Activated T-helper 1 cell treated with anti-CD3 and anti-CD28 coated beads, Interleukin-12 subunit alpha, Interleukin-12 subunit beta, Interleukin-2, Interleukin-4 antibody, amounts not matched to agents 30 ng/mL and 10 ng/mL and 1 ng/mL, durations not matched to agents 14 hours and 24 hours and 36 hours (primary cell): ENCODE measurements at places on chromosomes 13 and 19. TPM values are rescaled to one million over a fixed set of nuclear protein-coding genes. Genes with fewer than 3 reads are reported as not detected.

GRCh38 chr19:51653162-51653561 lies 6.5 kb upstream of the SIGLEC14 start:
- DNase-seq, result no peak

AMH gene
- 2.2 and 4.5 TPM in 2 replicates for total RNA-seq

TFPT gene
- 31.1 and 33.4 TPM in 2 replicates for total RNA-seq

GRCh38 chr13:71775966-71776365 lies 91.0 kb downstream of the DACH1 start:
- no peak for DNase-seq

ADGRE3 gene
- not detected in 2 replicates for total RNA-seq

CGB3 gene
- not detected in 2 replicates for total RNA-seq

SPHK2 gene
- total RNA-seq, result 40.8 and 44.1 TPM in 2 replicates

DNA sequence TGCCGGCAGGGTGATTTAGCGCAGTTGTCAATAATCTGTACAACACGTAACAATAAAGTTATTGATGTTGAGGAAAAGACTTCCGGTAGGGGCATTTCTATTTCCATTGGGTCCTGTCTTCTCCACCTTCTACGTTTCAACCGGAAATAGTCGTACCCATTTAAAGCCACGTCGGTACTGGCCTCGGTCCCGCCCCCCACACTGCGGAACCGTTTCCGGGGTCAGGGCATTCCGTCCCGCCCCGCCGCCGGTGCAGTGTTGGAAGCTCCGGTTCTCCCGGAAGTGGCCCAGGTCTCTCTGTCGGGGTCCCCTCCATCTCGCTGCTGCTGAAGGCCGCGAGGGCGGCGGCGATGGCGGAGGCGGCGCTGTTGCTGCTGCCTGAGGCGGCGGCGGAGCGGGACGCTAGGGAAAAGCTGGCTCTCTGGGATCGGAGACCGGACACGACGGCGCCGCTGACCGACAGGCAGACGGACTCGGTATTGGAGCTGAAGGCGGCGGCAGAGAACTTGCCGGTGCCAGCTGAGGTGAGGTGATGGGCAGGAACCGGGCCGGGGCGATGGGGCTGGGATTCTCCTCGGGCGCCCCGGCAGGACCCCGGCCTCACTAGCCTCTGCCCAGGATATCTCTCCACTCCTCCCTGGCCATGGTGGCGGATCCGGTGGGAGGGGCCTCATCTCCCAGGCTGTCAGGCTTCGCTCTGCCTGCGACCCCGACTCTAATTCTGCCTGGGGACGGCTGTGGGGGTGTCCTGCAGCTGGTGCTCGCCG lies at the start of gene COG3:
COG3 (plus strand) TSS at position 253 of the 767 bp plus-strand sequence; CDS start at position 351, 98 bp downstream.
- DNase-seq, result peak; percentile 94

DNA sequence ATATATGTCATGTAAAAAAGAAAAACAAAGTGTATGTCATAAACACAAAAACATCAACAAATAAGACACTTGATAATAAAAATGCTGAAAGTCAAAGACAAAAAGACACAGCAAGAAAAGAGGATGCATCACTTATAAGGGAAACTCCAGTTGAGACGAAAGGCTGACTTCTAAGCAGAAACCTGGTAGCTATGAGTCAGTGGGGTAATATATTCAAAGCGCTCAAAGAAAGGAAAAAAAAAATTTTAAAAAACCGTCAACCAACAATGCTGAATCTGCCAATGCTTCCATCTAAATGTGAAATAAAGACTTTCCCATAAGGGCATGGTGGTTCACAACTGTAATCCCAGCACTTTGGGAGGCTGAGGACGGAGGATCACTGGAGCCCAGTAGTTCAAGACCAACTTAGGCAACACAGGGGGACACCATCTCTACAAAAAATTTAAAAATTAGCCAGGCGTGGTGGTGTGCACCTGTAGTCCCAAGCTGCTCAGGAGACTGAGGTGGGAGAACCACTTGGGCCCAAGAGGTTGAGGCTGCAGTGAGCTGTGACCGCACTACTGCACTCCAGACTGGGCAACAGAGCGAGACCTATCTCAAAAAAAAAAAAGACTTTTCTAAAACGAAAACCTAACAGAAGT lies 24.0 kb downstream of the USP12 start:
- no peak for DNase-seq

DNA sequence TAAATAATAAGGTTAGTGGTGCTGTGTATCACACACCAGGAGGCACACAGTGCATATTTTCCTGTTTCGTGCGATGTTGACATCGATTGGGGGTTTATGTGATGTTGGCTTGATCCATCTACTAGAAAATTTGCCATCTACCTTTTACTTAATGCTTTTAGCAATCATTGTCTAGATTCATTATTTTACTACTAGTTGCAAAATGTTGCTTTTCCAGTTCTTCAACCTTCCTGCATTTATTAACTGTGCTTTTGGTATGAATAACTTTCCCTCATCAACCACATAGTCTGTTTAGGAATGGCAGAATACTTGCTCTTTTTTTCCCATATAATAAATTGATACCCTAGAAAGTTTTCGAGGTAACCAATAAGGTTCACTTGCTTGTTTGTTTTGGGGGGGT lies 17.5 kb downstream of the C13orf42 start:
- no peak for DNase-seq

GRCh38 chr19:54281007-54281728 lies at the start of gene LILRB2:
TSS of gene LILRB2 (minus strand) at chr19:54281110. CDS start at chr19:54280496, 614 bp downstream.
- no peak for DNase-seq

CEACAM4 gene
- total RNA-seq, result not detected in 2 replicates

MEDAG gene
- not detected in 2 replicates for total RNA-seq
